ENCODE measurements at places on chromosomes 6 and 20. TPM values are rescaled to one million over a fixed set of nuclear protein-coding genes. Genes with fewer than 3 reads are reported as not detected.

Gene OVOL2
- 16.8 TPM for total RNA-seq

Gene CST5
- total RNA-seq: not detected

Gene TMEM242
- total RNA-seq: 5.5 TPM

Gene CLVS2
- total RNA-seq: 0.14 TPM

Gene SLC24A3
- 0.09 TPM for total RNA-seq

Gene PXT1
- not detected for total RNA-seq

Gene IL17F
- total RNA-seq: not detected

Gene OOEP
- not detected for total RNA-seq

Gene SIRPB1
- total RNA-seq: 1.3 TPM

Gene BAK1
- 25.6 TPM for total RNA-seq

Gene GMEB2
- total RNA-seq: 7.5 TPM

Gene KPNA5
- total RNA-seq: 3.9 TPM

Gene PPP1R16B
- total RNA-seq: not detected

Gene C2
- not detected for total RNA-seq

Gene PGC
- not detected for total RNA-seq

Gene HCRTR2
- not detected for total RNA-seq

Gene OR2J3
- total RNA-seq: not detected

Gene AVP
- total RNA-seq: not detected

Gene HUS1B
- 0.49 TPM for total RNA-seq

Gene SLC17A9
- total RNA-seq: 1.6 TPM

Gene ULBP3
- 14.7 TPM for total RNA-seq

Gene SLC35F1
- total RNA-seq: not detected

Gene SNAP91
- total RNA-seq: not detected

Gene RING1
- 14.3 TPM for total RNA-seq

Gene ORC3
- 21.4 TPM for total RNA-seq

Gene RIPOR2
- total RNA-seq: 0.21 TPM

Gene UNC93A
- total RNA-seq: not detected

Gene GUCA1A
- not detected for total RNA-seq

Gene LY6G6C
- 1.5 TPM for total RNA-seq

Gene B3GAT2
- total RNA-seq: not detected

Gene NKX2-2
- total RNA-seq: not detected

Gene MUCL3
- not detected for total RNA-seq

Gene TSBP1
- total RNA-seq: not detected

Gene KIF16B
- 9.9 TPM for total RNA-seq

Gene TAF4
- 9.9 TPM for total RNA-seq

Gene SEMG2
- not detected for total RNA-seq

Gene LSM14B
- 17.5 TPM for total RNA-seq

Gene NSFL1C
- 47.6 TPM for total RNA-seq

Gene LRRC73
- 0.21 TPM for total RNA-seq

Gene APOM
- 3.9 TPM for total RNA-seq

Gene GJA10
- total RNA-seq: not detected

Gene CGA
- total RNA-seq: not detected

Gene CDYL
- 13.5 TPM for total RNA-seq

Gene SSTR4
- total RNA-seq: not detected

Gene HSP90AB1
- total RNA-seq: 1,196 TPM

Gene RHAG
- not detected for total RNA-seq

Gene DEFB132
- total RNA-seq: not detected

Gene ZBTB46
- 0.93 TPM for total RNA-seq

Gene CCM2L
- not detected for total RNA-seq

Gene SYNGAP1
- 3.5 TPM for total RNA-seq

Gene CALHM6
- 2.4 TPM for total RNA-seq

Gene LST1
- total RNA-seq: not detected

Gene MRAP2
- total RNA-seq: 0.46 TPM

Gene NR2E1
- not detected for total RNA-seq

Gene PRSS16
- 7.6 TPM for total RNA-seq

Gene MOCS1
- total RNA-seq: 3.4 TPM

All from airway epithelial cell (primary cell).